GM12892 (cell line): ENCODE measurements at places on chromosomes 4 and X.

DNA sequence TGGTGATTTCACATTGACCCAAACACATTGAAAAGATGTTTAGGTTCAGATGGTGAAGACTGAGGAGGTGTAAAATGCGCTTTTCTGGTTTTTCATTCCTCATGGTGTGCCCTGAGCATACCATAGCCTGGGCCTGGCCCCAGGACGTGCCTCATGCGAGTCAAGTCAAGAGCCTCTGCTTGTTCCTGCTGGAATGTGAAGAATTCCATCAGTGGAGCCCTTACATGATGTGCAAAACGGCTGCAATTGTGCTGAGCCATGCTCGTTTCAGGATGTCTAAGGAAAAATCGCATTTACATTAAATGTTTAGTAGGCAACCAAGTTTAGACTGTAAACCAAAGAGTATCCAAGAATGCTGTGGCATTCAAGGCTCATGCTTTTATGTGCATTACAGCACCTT is 34.9 kb downstream of the GYG2 start:
- no peak for DNase-seq

- no peak for DNase-seq
Measured at GRCh38 chr4:2963966-2964471, 648 bp downstream of the GRK4 start.

DNA sequence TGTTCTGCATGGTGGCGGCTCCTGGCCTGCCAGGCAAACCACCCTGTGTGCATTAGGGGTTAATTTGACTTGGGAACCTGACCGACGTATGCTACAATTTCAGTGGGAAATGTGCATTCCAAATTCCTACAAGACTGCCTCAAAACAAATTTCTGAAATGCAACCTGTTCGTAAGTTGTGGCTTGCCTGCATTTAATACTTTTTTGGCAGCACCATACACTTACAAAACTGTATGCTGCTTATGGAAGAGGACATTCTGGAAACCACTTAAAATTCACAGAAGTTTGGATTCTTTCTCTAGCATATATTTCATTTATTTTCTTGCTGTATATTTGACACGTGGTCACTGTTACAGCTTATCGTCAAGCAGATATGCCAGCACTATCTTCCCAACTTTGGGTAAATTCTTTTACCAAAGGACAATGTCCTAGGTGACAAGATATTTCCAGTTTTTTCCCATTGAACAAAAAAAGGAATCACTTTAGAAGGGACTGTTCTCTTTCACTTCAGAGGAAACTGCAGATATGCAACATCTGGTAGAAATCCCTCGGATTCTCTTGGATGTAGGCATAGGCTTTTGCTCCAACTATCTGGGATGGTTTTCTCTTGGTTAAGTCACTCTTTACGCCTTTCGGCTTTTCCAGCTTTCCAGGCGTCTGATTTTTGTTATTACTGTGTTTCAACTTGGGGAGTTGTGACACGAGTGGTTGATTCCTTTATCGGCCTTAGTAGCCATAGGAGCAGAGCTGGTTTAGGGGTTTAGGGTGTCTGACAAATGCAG is 9.7 kb upstream of the TENM3 start:
- no peak for DNase-seq

- DNase-seq: no peak
Measured at GRCh38 chrX:107632346-107632745, 4.0 kb downstream of the PRPS1 start.

DNA sequence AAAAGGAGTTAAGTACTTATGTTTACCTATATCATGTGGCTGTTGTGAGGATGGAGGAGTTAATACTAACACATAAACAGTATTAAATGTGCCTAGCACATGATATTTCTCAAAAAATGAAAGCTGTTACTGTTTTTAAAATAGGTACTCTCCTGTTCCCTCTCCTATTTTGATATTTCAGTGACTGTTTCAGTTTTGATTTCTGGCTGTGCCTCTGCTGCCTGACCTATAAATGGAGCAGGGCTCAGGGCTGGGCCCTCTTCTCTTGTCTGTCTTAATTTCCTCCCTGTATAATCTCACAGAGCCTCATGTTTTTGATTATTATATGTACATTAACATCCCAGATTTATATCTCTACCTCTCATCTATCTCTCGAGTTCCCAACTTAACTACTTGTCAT is 93.3 kb downstream of the UGT8 start:
- no peak for DNase-seq
